ENCODE measurements at places on chromosomes 13 and 19.

- DNase-seq = no peak
Measured at GRCh38 chr13:100835695-100836094, 161.1 kb upstream of the TMTC4 start.

DNA sequence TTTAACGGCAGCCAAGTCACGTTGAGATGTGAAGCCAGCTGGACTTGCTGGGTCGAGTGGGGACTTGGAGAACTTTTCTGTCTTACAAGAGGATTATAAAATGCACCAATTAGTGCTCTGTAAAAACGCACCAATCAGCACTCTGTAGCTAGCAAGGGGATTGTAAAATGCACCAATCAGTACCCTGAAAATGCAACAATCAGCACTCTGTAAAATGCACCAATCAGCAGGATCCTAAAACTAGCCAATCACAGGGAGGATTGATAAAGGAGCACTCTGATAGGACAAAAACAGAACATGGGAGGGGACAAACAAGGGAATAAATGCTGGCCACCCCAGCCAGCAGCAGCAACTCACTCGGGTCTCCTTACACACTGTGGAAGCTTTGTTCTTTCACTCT is 337.6 kb upstream of the SLITRK5 start:
- no peak for DNase-seq

GRCh38 chr13:114200399-114200911 is 21.4 kb downstream of the CFAP97D2 start:
- DNase-seq = no peak

GRCh38 chr19:43812688-43813087 is 10.4 kb upstream of the LYPD5 start:
- no peak for DNase-seq

GRCh38 chr19:11693505-11694499 is 44.9 kb downstream of the ZNF823 start:
- peak; percentile 56 for DNase-seq

DNA sequence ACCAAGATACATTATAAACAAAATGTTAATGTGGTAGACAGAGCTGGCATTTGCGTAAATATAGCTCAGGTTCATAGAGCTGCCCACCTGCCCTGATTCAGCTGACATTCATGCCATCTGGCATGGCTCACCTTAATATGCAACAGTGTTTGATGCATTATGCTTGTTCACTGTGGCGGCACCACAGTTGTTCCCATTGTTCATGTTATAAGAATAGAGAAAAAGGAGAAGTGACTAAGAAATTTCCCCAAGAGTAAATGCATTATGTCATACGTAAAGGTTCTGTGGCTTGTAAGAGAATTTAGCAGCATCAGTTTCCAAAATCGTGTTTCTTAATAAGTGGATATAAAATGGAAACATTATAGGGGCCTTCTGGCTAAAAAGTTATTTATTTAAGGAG is 4.5 kb downstream of the CCNA1 start:
- no peak for DNase-seq

GRCh38 chr19:30504272-30504671 is 132.1 kb downstream of the ZNF536 start:
- no peak for DNase-seq

Measured in HAP-1 (cell line).